ENCODE measurements at places on chromosomes 7 and 10. TPM values are rescaled to one million over a fixed set of nuclear protein-coding genes. Genes with fewer than 3 reads are reported as not detected.

EPO gene
- not detected for total RNA-seq

IDI2 gene
- not detected for total RNA-seq

SRRM3 gene
- total RNA-seq = 13.4 TPM

GFRA1 gene
- 7.8 TPM for total RNA-seq

XRCC2 gene
- total RNA-seq = 0.97 TPM
